ENCODE measurements at places on chromosomes 6 and 20.

DNA sequence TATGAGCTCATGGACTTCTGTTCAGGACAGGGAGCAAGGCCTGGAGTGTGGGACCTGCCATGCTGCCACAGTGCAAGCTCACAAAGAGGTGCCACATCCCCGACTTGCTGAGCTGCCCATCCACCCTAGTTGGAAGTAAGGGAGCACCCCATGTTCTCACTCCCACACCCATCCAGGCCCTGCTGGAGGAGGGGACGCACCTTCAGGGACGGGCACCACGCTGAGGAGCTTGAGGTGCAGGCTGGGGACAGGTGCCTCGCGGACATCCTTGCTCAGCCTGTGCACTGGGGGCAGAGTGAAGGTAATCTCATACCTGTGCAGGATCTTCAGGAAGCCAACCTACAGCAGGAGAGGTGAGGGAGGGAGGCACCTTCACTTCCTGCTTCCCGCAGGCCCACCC, 12.3 kb downstream of the ADISSP start:
- no peak for DNase-seq

DNA sequence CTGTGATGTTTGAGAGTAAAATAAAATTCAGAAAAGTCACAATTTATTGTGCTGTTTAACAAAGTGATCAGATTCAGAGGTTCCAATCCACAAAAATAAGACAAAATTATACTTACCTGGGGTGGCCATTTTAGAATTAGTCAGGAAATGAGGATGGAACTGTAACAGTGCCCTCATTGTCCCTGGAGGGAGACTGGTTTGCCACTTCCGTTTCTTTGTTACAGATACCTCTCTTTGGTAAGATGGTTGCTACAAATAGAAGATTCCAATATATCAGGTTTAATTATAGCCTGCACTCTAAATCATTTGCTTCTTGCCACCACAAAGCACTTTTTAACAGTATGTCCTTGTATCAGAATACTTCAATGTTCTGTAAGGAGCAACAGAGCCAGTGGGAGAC, 95.6 kb downstream of the CTNNBL1 start:
- DNase-seq: no peak

DNA sequence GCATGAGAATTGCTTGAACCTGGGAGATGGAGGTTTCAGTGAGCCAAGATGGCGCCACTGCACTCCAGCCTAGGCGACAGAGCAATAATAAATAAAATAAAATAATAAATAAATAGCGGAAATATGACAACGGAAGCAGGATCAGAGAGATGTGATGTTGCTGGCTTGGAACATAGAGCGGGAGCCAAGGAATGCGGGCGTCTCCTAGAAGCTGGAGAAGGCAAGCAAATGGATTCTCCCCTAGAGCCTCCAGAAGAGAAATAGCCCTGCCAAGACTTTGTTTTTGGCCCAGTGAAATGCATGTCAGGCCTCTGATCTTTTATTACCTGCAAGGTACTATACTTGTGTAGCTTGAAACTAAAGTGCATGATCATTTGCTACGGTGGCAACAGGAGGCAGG, 12.4 kb downstream of the KIAA1755 start:
- DNase-seq: no peak

DNA sequence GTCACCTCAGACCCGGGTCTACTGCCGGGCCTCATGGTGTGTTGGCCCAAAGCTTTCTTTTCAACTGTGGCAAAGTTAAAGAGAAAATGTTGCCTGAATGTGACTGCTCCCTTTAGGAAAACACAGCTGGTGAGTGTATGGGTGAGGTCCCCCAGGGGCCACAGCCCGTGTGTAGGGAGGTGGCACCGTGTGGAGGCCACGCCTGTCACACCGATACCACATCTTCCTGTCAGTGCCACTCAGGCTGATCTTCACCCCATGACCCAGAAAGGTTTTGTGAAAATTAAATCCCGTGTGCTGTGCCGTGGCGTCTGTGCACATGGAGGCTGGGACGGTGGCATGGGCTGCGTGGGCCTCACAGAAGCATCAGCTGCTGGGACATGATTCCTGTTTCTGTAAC, 10.7 kb upstream of the ADRM1 start:
- no peak for DNase-seq

- DNase-seq: no peak
Measured at GRCh38 chr20:61114493-61115175, 137.4 kb upstream of the CDH4 start.

DNA sequence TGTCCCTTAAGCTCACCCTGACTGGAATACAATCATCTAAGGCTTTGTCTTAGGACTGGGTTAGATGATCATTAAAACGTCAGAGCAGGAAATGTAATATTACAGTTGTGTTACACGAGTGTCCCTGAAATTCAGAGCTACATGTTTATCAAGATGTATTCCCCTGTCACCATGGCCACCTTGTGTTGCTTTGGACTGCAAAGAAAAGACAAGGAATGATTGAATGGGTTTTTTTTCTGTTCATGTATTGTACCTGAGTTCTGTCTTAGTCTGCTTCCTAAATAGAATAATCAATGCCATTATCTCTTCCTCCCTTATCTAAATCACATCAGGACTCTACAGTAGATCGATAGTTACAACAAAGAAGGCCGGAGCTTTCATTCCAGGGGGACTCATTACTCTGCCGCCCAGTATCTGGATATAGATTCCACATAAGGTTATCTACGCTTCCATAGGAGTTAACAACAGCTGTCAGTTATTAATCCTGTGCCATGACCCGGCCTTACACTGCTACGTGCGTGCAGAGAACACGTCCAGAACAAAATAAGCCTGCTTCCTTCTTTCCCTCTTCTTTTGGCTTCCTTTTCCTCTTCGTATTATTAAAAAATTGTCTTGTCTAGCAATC, 274.1 kb upstream of the SASH1 start:
- DNase-seq: no peak

GRCh38 chr6:148364056-148364824, 21.6 kb downstream of the SASH1 start:
- DNase-seq: no peak

- DNase-seq: no peak
Measured at GRCh38 chr20:4227085-4227821, 211.9 kb upstream of the RNF24 start.
